GM23338 (cell line): ENCODE measurements at places on chromosomes 3 and 15. TPM values are rescaled to one million over a fixed set of nuclear protein-coding genes. Genes with fewer than 3 reads are reported as not detected.
A peak's percentile ranks its signal among the peaks of the same experiment; 100 is the strongest.

The C3orf49 gene
- total RNA-seq = not detected in 2 replicates

The MESP1 gene
- 0.21 TPM in 1 of 2 replicates, not detected in the other for total RNA-seq

DNA sequence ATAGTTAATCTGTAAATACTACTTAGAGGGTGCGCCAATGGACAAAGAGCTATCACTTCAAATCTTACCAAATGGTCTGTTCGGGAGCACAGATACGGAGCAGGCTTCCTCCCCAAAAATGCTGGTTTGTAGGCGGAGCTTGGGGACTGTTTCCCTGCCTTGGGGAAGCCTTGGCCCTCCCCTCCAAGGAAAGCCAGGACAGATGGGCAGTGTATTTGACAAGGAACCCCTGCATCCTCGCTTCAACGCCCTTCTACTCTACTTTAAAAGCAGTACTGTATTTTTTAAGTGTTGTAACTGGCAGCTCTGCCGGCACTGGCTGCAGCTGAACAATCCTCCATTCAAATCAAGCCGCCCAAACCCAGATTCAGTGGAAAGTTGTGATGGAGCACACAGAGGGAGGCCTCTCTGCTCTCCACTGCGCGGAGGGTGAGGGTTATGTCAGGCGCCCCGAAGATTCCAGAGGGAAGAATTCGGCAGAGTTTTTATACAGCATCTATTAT, 83.1 kb upstream of the FNDC3B start:
- H3K4me3 ChIP-seq = no peak overlapping the region
- no peaks in the 10 kb centered on the region for H3K27me3 ChIP-seq
- no peak overlapping the region for H3K27ac ChIP-seq
- H3K4me1 ChIP-seq = peaks cover 24% of the 10 kb centered on the region
- DNase-seq = no peak

DNA sequence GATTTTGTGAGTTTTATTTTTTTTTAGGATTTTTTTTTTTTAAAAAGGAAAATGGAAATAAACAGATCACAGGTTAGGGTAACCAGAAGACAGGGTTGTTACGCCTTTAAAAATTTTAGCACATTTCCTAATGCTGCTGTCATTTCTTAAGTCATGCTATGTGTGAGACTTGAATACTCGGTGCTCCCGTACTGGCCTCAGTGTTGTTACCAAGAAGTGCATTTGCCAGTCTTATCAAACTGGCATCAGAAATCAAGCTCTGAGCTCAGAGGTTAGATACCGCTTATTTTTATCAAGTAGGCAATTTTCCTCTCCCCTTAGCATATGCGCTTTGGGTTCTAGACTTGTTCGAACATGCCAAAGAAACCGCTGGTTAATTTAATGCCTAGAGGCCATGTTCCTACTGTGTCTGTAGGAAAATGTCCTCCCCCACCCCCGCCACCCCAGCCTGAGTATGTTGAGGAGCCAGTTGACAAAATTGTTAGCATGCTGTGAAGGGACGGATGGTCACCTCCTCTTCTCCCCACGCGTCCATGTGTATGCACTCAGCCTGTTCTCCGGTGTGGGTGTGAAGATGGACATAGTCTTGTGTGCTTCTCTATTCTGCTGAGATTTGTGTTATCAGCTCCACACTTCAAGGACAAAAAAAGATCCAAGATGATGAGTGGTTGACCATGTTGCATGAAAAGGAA, 88.9 kb downstream of the ITPR1 start:
- no peak overlapping the region for H3K4me3 ChIP-seq
- no peaks in the 10 kb centered on the region for H3K27me3 ChIP-seq
- peaks cover 47% of the 10 kb centered on the region for H3K4me1 ChIP-seq
- no peak for DNase-seq

DNA sequence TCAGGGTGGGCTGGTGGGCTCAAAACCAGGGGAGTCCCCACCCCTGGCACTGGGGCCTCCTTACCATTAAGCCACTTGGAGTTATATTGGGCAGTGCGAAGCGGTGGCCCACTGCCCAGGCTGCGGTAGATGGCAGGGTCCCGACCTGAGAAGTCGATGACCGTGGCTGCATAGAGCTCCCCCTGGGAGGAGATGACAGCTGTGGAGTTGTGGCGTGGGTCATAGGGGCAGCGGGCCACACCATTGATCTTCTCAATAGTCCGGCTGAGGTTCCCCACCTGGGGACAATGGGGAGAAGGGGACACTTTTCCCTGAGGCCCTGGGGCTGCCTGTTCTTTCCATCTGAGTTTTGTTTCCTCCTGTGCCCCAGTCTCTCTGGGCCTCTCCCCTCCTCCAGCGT, 99.8 kb downstream of the SEMA5B start:
- no peaks in the 10 kb centered on the region for H3K4me1 ChIP-seq
- H3K27me3 ChIP-seq = peaks cover 10% of the 10 kb centered on the region
- DNase-seq = no peak
- no peak overlapping the region for H3K27ac ChIP-seq
- H3K36me3 ChIP-seq = no peaks in the 10 kb centered on the region

- H3K4me1 ChIP-seq = no peaks in the 10 kb centered on the region
- no peak overlapping the region for H3K4me3 ChIP-seq
- H3K36me3 ChIP-seq = no peaks in the 10 kb centered on the region
- DNase-seq = no peak
- 0 out of 2 replicates have a peak overlapping the region, but pooled peaks have one; percentile 74 for H3K27ac ChIP-seq
These were observed 87.3 kb downstream of the ST6GAL1 start for GRCh38 chr3:187017511-187018230.

DNA sequence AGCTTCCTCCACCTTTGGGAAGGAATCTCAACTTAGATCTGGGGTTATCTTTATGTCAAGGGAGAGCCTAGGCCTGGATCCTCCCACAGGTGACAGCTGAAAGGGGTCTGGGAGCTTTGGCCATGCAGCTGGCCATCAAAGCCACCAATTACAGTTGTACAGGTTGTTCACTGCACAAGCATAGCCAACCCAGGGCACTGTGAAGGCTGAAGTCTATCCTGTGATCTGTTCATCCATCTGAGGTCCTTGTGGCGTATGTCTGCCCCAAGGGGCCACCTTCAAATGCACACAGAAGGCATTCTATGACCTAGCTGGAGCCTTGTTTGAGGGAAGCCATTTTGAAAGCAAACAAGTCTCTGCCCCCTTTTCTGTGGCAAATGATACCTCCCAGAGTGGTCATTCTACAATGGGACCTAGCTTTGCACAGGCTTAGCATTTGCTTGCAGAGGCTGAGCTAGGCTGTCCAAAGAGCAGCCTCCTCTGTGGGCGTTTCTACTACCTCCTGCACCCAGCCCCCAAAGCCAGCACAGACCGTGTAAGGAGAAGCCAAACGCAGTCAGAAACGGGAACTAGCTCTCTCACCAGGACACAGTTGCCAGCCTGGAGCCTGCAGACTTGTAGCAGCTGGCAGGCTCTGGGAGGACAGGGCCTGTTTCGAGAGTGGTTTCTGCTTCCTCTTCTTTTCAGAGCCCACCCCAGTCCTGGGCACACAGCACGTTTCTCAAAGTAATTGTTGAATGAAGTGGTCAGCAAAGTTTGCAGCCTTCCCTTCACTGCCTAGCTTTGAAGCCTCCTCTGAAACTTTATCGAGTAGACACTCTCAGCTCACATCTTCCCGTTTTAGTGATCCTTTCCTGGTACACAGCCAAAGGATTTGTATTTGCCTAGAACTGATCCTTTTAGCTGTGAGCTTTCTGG, 157.3 kb upstream of the SMAD3 start:
- DNase-seq = no peak
- no peaks in the 10 kb centered on the region for H3K36me3 ChIP-seq
- no peaks in the 10 kb centered on the region for H3K4me1 ChIP-seq
- H3K4me3 ChIP-seq = no peak overlapping the region
